ENCODE measurements at places on chromosomes 3 and 15.

DNA sequence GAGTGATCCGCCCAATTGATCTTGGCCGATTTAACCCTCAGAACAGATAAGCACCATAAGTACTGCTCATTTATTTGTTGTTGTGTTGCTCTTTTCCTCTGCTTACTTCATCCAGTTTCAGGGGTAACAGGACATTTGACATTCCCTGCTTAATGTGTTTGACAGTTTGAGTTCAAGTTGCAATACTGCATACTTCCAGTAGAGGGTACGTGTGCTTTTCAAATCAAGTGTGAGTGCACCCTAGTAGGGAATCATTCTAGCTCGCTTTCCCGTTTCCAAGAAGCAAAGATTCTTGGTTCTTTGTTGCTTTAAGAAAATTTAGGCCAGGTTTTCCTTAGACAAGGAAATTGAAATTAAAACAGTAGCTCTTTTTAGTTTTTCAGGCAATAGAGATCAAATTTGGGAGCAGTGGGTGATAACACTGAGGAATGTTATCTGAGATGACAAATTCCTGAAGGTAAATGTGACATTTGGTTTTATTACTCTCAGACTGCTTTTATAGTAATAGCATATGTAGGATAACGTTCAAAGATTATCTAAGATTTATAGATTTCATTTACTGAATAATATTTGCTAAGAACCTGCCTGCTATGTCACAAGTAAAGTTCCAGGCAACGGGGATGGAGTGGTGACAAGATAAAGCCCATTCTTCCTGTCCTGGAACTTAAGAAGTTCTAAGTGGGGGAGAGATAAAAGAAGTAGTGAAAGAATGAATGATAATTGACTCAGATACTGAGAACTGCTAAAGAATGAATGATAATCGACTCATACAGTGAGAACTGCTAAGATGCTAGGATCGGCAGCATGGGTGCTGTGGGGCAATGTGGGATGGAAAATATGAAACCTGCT lies 73.3 kb downstream of the SYNPR start:
- no peak for DNase-seq

- no peak for DNase-seq
These were observed 742 bp downstream of the TNK2 start for GRCh38 chr3:195907684-195907933.

GRCh38 chr3:21142949-21143348 lies 608.1 kb downstream of the ZNF385D start:
- DNase-seq, result no peak

DNA sequence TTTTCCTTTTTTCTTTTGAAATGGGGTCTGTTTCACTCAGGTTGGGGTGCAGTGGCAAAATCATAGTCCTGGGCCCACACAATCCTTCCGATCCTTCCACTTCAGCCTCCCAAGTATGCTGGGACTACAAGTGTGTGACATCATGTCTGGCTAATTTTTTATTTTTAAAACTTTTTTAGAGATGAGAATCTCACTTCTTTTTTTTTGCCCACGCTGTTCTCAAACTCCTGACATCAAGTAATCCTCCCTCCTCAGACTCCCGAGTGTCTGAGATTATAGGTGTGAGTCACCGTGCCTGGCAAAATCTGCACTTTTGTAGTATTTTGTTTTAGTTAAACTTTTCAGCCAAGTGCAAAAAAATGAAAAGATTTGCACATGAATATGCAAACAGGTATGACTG lies 171.0 kb downstream of the FNDC3B start:
- DNase-seq, result no peak

DNA sequence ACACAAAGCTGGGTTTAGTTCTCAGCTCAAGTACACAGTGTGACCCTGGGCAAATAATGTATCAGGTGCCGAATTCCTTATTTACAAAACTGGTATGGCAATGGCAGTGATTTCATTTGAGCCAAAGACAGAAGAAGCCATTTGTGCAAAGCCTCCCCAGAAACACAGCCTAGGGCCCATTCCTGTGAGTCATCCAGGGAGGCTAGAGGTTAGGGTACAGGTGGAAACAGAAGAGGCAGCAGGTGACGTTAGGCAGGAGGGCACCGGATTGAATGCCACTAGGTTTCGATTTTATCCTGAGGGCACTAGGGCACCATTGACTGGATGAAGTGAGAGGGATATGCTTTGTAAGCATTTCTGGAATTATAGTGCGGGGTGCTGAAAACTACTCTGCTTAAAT lies 766.9 kb upstream of the NR2F2 start:
- no peak for DNase-seq

DNA sequence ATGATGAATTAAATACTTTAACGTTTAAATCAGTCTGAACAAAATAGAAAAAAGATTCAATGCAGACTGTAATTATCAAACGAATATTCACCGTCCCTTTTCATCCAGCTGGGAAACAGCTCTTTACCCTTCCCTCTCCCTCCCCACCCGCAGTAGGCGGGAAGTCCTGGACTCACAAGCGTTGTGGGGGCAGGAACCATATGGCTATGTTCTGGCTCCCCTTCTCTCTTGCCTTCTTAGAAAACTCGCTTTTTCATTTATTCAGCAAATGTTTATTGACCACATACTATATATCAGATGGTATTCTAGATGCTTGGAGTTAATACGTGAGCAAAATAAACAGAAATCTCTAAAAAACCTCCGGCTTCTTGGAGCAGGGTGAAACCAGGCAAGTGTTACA lies 715 bp upstream of the SCAPER start:
- DNase-seq, result no peak

DNA sequence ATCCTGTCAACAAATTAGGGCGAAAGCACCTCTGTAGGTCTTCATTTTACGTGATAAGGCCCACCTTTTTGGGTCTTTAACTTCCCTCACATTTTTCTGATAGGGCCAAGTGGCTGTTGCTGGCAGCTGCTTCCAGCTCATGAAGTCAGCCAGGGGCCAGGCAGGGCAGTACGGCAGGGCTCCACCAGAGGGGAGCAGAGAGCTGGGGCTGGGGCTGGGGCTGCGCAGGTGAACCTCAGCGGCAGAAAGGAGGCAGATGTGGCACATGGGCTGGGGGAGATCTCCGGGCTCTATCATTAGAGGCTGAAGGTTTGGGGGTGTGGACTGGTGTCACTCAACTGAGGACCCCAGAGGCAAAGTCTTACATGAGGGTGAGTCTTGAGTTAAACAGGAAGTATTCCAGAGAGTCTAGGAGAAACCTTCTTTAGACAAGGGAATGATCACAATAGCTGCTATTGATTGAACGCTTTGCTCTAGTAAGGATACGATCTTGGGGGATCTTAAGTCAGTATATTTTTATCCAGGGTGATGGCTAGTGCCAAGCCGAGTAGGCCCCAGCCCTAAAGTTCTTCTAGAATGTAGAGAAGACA lies 62.8 kb upstream of the MEX3B start:
- DNase-seq, result peak; percentile 82

DNA sequence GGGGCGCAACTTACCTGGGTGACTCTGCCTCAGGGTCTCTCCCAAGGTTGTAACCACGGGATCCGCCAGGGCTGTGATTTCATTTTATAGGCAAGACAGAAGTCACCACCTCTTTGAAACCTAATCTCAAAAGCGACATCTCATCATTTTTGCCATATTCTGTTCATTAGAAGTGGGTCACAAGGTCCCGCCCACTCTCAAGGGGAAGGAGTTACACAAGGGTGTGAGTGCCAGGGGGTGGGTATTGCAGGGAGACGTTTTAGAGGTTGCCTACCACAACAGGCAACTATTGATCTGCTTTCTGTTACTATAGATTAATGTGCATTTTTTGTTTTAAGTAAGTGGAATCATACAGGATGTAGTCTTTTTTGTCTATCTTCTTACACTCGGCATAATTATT lies 56.6 kb upstream of the ADPGK start:
- DNase-seq, result no peak

GRCh38 chr15:64117759-64118487 lies 22.1 kb downstream of the SNX1 start:
- no peak for DNase-seq

DNA sequence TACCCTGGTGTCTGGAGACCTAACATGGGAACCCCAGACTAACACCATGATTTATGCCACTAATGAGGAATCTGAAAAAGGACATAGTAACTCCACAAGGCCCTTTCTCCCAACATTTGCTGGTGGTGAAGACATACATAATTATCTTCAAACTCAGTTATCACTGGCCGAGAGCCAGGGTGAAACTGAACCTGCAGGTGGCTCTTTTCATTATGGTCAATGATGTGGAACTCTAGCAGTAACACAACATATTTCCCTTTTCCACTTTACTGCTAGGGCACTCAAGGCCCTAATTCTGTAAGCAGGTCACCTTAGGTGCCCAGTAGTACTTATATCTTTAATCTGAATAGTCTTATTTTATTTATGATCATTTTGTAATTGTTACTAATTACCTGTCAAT lies 326.4 kb upstream of the SATB1 start:
- DNase-seq, result no peak

DNA sequence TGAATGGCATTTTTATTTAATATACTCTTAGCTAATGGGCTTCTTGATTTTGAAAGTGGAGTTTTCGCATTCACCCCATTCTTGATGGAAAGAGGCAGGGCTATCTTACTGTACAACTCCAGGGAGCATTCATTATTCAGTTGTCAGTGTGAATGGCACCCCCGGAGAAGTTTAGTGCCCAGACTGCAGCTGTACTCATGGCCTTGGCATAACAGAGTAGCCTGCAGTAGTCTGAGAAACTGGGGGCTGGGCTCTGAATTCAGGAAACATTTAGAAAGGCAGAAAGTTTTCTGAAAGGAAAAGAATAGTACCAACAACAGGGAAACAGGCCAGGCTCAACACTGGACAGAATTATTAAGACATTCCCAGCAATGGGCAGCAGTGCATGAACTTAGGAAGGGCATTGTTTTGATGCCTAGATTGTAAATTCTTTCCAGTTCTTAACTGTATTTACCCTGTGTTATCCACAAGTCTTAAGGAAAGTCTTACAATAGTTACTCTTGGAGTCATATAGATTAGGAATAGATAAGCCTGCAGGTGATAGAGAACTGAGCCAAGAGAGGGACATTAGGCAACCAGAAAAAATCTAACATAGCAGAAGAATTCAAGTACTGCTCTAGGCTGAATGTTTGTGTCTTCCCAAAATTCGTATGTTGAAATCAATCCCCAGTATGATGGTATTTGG lies 44.4 kb downstream of the TIPARP start:
- no peak for DNase-seq

DNA sequence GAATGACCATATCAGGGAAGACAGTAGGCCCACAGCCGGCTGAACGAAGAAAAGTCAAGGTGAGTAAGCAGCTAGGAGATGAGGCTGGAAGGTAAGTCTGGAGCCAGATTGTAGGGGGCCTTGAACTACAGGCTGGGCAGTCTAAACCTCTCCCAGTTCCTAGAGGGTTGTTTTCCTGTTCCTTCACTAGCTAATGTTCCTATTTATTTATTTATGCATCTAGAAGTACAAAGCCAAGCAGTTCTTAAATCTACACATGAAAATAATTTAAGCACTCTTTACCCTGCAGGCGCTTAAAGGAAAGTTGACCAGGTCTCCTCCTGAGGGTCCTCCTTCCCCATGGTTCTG lies 3.7 kb downstream of the ACAA1 start:
- no peak for DNase-seq

- DNase-seq, result no peak
These were observed 507 bp downstream of the SLC12A6 start for GRCh38 chr15:34336991-34337556.

- peak; percentile 37 for DNase-seq
These were observed 88.4 kb downstream of the APBA2 start for GRCh38 chr15:28974142-28974541.

DNA sequence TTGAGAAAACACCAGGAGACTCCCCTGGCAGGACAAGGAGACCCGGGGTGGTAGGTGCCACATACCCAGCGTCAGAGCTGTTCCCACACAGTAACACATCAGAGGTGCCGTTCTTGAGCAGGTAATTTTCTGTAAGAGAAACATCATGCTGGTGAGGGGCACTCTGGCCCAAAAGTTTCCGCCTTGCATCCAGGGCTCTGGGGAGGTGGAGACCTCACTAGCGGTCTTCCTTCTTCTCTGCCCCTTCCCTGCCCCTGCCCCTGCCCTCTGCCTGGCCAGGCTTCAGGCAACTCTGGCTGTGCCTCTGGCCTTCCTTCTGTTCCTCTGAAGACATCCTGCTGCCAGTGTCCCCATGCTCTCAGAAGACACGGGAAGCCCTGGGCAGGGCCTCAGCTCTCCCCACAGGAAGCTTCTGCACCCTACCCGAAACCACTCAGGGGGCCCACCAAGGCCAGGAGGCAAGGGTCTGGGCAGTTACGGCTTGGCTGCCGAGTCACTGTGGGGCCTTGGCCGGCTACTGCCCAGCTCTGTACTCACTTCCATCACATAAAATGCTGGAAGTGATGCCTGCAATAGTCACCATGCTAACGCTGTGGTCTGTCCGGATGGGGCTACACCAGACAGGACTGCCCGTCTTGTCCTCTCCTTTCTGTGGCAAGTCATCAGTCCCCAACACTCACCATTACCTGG lies 41.3 kb downstream of the SCN5A start:
- no peak for DNase-seq

DNA sequence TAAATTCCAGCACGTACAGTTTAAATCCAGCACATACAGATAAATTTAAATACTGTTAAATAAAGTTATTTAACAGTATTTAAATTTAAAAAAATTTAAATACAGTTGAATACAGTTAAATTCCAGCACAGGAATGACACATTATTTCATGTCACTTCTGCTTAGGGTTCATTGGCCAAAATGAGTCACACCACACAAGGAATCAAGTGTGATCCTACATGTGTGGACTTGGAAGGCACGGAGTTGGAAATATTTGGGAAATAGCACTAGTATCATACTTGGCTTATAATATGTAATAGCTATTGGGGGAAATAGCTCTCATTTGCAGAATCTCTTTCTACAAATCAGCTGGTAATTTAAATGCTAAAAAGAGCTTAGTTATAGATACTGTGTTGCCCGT lies 10.6 kb downstream of the RAB7A start:
- no peak for DNase-seq

- DNase-seq, result no peak
These were observed 24.1 kb downstream of the CACNA1D start for GRCh38 chr3:53518495-53518981.

DNA sequence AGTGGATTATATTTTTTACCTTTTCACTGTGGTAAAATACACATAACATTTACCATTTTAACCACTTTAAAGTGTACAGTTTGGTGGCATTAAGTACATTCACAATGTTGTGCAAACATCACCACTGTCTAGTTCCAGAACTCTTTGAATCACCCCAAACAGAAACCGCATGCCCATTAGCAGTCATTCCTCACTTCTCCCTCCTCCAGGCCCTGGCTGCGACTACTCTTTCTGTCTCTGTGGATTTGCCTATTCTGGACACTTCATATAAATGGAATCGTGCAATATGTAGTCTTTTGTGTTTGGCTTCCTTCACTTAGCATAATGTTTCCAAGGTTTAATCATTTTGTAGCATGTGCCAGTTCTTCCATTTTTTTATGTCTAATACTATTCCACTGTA lies 409.8 kb downstream of the NTRK3 start:
- no peak for DNase-seq

GRCh38 chr15:98420837-98421236 lies 227.5 kb upstream of the IGF1R start:
- DNase-seq, result no peak

GRCh38 chr3:18812316-18812715 lies 336.0 kb upstream of the KCNH8 start:
- DNase-seq, result no peak

GRCh38 chr15:45101749-45102148 lies 12.2 kb downstream of the DUOX2 start:
- DNase-seq, result no peak

GRCh38 chr3:194272861-194273742 lies 78.0 kb downstream of the CPN2 start:
- no peak for DNase-seq

Measured in stimulated activated naive CD8-positive, alpha-beta T cell treated with anti-CD3 and anti-CD28 coated beads, Interleukin-15, Interleukin-2, amounts not matched to agents 100 U/mL and 50 U/mL, for 24 hours (primary cell).